ENCODE measurements at places on chromosomes 4 and X.
A peak's percentile ranks its signal among the peaks of the same experiment; 100 is the strongest.

DNA sequence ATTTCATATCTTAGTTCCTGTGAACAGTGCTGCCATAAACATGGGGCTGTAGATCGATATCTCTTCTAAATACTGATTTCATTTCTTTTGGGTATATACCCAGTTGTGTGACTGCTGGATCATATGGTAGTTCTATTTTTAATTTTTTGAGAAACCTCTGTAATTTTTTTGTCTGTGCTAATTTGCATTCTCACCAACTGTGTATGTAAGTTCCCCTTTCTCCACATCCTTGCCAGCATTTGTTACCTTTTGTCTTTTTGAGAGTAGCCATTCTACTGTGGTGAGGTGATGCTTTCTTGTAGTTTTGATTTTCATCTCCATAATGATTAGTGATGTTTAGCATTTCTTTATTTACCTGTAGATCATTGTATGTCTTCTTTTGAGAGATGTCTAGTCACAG lies 2086.5 kb upstream of the TENM3 start:
- DNase-seq = no peak

DNA sequence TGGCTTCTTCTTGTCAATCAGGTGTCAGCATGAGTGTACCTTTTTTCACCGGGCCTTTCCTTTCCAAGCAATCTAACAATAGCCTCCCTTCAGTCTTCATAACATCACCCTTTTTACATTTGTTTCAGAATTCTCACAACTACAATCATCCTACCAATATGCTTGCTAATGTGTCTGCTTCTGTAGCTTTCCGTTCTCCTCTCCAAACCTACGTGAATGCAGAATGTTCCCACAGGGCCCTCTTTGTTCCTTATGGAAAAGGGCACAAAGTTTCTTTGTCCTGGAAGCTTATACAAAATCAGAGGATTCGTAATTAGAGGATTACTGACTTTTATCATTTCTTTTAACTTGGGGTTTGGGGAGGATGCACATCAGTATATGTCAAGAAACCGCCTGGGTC lies 461.8 kb downstream of the CENPC start:
- DNase-seq = no peak

DNA sequence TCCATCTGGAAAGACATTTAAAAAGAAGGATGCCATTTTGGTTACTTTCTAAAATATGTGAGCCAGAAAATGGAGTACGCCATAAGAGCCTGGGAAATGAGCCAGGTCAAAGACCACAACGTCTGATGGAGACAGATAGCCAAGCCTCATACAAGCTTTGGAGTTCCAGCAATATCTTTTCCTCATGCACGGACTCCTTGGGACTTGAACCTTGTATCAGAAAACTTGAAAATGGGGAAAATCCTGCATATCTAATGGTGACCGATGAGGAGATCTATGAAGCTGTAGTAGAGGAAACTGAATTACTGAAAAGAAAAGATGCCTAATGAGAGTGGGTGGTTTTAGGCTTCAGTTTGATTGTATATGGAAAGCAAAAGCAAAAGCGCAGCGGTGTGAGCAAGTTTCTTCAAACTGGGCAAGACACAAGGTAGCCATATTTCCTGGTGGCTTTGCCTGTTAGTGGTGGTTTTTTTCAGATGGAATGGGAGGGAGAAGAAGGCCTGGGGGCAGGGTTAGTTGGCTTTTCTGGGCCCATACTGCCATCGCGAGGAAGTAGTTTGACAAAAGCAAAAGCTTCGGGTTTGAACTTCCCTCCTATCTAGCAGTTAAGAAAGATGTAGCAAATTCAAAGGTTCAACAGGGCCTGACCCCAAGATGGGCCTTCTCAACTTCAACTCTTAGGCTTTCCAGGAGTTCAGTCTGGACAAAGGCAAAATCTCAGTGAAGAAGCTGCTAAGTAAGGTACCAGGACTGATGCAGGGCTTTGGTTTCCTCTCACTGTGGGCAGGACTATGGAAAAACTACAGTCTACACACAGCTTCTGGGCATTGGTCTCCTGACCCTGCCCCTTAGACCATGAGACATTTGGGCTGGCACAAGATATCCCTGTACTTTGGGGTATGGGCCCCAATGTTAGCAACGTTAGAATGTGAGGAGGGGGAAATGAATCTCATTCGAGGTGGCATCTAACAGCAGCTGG lies 210.0 kb upstream of the STK26 start:
- peak; percentile 82 for DNase-seq

GRCh38 chrX:120653000-120653399 lies 23.1 kb upstream of the C1GALT1C1 start:
- no peak for DNase-seq

DNA sequence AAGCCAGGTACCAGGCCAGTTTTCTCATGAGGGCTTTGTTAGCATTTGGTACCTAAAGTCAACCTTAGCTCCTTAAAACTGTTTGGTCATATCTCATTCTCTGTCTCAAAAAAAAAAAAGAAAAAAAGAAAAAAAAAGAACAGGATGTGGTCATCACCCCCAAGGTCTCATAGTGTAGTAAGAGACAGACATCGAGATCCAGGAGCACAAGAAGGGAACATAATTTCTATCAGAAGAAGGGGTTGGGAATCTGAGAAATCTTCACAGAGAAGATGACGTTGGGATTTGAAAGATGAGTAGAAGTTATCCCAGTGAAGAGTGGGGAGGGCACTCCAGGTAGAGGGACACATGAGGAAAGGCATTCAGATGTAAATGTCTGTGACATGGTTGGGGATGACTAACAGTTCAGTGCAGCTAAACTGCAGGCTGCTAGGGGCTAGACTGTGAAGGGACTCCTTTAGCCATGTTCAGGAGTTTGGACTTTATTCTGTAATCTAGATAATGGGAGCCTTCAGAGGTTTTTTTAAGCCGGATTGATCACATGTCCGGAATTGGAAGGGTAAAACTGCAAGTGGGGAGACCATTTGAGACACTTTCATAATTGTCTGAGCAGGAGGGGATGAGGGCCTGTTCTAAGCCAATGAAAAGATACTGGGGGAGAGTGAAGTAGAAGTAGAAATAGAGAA lies 26.9 kb upstream of the GJB1 start:
- DNase-seq = no peak

GRCh38 chrX:131288738-131289511 lies at the start of gene IGSF1:
Gene IGSF1 (minus strand): TSS chrX:131289306. CDS start chrX:131286674, 2,632 bp downstream.
- DNase-seq = no peak

DNA sequence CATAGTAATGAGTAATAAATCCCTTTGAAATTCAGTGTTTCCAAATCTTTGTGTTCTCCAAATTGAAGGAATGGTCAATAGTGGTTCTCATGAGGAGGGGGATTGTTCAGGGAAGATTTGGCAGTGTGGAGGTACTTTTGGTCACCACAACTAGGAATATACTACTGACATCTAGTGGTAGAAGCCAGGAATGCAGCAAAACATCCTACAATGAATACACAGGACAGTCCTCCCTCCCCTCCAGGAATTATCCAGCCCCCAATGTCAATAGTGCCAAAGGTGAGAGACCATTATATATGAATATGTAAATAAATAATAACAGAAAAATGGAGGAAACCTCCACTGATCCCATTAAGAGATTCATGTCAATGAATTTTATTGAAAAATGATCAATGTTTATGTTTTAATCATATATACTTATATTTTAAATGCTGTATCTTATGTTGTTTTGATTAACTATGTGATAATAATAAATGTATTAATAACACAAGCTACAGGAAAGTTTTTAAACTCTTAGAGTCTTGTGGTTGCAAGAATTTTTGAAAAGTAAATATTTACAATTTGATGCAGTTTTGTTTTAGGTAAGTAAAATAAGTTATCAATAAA lies 14.4 kb upstream of the FAM9A start:
- DNase-seq = peak; percentile 56
